GM12891 (cell line): ENCODE measurements at places on chromosomes 13 and 19.

GRCh38 chr19:30686176-30686820, 314.1 kb downstream of the ZNF536 start:
- no peak for DNase-seq

GRCh38 chr13:111209613-111210012, 94.5 kb downstream of the ARHGEF7 start:
- DNase-seq, result no peak

- DNase-seq, result no peak
These were observed 115.4 kb downstream of the GPC5 start for GRCh38 chr13:91513790-91514189.

DNA sequence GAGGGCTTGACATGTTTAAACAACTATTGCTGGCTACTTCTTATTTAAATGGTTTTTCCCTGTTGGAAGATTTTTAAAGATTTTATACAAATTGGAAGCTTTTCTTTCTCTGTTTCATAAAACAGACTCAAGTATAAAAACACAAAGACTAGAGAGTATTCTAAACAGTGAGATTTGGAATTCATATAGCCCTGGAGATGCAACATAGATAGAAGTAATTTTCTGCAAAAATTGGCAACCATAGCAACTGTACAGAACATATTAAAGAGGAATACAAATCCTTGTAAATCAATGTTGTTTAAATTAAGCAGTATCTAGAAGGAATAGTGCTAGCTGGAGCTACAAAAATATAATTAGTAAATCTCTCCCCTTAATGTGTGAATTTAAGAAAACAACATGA, 2612.9 kb upstream of the PCDH20 start:
- no peak for DNase-seq

DNA sequence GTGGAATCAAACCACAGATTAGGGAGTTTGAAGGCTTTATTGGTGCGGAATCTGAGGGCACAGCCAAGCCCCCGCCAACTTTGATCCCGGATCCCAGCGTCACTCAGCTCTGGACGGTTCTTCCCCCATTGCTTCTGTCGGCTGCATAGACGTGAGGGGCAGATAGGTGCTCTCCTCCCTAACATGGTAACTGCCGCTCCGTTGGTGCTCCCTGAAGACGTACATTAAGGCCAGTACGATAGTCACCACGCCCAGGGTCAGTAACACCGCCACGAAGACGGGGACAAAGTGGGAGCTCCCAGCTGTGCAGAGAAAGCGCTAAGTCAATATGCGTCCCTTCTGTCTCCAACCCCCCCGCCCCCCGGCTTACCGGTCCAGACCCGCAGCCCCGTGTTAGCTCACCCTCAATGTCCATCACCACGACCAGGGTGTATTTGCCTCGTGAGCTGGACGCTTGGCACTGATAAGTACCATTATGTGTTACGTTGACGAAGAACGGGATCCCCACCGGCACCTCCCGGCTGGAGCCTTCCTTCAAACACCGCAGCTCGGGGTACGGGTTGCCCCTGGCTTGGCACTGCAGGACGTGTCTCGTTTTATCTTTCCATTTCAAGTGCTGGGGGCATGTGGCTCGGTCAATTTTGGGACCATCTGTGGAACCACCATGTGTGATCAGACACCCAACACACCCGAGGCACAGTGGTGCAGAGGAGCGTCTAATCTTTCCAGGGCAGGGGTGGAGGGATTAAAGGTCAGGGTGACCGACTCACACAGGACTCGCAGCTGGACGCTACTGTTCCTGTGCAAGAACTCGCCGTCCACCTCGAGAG, 644 bp upstream of the RAVER1 start:
- no peak for DNase-seq

- no peak for DNase-seq
These were observed 46.9 kb downstream of the FNDC3A start for GRCh38 chr13:49022472-49023144.

GRCh38 chr19:44072543-44073401, 813 bp downstream of the ZNF284 start:
- DNase-seq, result no peak

DNA sequence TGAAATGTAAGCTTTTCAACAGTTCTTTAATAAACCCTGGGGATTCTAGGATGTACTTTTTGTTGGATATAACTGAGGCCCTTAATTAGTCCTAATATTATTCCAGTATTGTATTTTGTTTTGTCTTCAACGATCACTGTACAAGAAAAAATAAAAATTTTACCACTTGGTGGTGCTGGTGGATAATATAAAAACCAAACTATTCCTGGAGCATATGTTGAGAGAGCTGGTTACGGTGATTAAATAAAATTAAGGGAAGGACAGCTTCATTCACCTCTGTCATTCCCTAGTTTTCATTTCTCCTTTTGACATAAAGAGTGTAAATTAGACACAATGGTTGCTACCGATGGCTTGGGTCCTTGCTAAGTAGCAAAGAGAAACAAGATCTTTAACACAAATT, 598.6 kb upstream of the PCDH20 start:
- no peak for DNase-seq

GRCh38 chr13:82962397-82962796, 919.9 kb downstream of the SLITRK1 start:
- no peak for DNase-seq

- no peak for DNase-seq
These were observed 8.7 kb upstream of the SYDE1 start for GRCh38 chr19:15098460-15098859.

DNA sequence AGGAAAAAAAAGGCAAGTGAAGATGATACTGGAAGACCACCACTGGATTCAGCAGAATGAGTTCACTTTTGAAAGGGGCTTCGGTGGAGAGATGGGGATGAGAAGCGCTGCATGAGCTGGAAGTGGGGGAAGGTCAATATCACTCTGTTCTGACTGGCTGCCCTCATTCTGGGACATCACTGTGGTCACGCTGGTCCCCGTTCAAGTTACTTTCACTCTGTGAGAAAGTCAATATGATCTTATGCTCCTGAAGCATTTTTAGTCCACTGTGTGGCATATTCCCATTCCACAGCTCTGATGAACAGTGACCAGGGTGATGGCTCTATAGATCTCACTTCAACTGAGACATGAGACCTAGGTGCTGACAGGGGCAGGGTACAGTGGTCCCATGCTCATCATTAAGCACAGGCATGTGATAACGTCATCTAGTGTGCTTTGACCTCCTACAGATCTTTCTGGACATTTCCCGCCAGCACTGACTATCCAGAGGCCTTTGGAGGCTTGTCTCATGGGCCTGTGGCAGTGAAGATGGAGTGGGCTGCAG, 40.2 kb upstream of the GPR183 start:
- no peak for DNase-seq

DNA sequence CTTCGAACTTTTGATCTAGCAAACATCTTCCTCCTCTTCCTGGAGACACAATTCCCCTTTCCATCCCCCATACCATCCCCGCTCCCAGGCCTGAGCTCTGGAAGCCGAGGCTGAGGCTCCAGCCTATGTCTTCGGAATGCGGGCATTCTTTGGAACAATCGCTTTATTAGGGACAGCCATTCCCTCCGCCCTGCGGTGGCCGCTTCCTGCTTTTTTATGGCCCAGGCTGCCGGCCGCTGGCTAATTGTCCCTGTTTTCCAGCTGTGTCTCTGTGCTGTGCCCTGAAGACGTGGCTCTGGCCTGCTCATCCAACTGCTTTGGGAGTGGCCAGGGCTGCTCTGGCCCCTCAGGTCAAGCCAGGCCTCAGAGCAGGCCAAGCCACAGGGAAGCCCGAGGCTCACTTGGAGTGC, 2.1 kb upstream of the CDX2 start:
- DNase-seq, result no peak

DNA sequence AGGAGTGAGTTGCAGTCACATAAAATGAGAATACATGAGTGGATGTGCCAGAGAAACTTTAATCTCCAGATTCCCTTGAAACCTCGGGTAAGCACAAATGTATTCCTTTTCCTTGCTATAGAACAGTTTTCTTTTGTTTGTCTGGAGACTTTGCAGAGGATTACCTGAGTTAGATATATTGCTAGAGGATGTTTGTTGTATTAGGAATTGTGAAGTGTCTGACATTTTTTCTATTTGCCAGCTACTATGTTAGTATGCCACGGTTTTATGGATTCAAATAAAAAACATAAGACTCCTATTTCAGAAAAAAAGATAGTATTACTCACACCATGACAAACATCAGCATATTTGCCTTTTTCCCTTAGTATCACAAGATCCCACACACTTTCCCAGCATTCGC, 844.9 kb upstream of the SLITRK5 start:
- DNase-seq, result no peak

GRCh38 chr13:85717921-85718320, 81.3 kb downstream of the SLITRK6 start:
- DNase-seq, result no peak

DNA sequence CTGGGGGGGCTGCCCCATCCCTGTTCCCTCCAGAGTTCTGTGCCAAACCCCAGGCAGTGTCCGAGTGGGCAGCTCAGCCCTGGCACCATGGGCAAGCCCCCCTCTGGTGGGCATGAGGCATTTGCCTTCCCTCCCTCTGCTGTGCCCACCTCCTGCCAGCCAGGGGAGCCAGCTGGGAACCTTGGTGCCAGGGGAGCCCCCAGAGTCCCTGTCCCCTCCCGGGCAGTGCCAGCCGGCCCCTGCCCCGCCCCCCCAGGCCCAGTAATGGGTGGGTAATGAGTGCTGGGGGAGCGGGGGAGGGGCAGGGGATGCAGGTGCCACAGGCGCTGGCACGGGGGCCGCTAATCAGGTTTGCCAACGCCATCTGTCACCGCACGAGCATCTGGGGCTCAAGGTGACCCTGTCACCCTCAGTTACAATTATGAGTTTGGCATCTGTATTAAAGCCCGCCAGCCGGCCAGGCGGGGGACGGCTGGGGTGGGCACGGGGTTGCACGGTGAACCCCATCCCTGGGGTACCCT, 5.9 kb downstream of the DAND5 start:
- no peak for DNase-seq

DNA sequence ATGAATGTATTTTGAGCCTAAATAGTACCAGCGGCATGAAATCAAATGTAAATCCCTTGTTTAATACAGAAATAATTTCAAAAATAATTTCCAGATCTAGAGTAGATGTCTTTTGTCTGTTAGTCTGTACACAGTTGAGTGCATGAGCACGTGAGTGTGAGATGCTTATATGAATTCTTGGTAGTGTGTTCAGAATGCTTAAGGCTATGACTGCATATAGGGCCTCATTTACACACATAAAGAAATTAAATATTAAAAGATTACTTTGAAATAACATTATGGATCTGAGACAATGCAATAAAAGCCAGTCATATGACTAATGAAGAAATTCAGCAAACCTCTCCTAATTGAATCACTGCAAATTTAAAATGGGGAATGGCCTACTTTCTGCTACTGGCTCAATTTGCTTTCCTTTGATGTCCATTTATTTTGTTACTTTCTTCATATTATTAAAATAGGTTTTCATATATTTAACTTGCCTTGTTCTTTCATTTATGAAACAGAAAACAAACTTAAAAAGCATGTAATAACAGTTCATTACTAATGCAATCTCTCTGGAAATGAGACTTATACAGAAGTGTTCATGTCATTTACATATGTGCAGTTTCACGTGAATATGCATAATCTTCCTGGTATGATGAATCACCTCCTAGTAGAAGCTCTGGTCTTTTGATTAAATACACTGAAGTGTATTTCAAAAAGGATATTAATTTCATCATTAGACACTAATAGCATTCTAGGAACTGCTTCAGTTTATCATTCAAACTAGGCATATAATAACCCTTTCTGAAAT, 4.5 kb downstream of the AMER2 start:
- DNase-seq, result no peak
